ENCODE measurements at places on chromosomes 2 and 18. TPM values are rescaled to one million over a fixed set of nuclear protein-coding genes. Genes with fewer than 3 reads are reported as not detected.
A peak's percentile ranks its signal among the peaks of the same experiment; 100 is the strongest.

TTC27 gene
- 16.2 TPM for total RNA-seq

PLGLB2 gene
- 0.99 TPM for total RNA-seq

ANKRD62 gene
- not detected for total RNA-seq

DNA sequence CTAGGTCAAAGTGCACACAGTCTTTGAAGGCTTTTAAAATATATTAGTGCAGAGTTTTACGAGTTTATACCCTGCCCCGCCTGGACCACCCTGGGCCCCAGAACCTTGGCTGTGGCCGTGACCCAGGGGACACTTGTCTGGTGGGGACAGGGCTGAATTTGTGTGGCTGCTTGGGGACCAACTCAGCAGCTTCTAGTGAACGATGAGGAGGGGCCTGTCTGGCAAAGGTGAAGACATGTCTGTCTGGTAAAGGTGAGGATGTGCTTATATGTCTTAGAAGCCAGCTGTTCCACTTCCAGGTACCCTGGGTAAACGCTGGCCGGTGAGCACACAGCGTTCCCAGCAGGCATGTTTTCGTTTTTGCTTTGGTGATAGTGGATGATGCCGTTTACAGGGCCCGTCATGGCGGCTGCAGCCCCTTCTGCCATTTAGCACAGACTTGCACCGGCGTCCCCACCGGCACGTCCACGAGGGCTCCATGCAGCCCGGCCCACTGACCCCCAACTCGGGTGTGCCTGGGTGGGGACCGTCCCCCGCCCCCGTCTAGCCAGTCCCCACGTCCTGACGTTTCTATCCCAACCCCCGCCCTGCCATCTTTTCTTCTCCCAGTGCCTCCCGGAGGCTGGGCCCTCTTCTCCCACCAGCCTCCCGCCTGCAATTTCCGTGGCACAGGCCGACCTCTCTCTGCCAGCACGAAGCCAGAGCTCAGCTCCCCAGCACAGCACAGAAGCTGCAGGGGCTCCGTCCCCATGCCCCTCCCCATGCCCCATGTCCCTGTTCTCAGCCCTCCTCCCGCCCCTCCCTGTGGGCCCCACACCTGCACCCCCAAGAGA, 67.8 kb downstream of the SLC66A2 start:
- no peak for DNase-seq

DNA sequence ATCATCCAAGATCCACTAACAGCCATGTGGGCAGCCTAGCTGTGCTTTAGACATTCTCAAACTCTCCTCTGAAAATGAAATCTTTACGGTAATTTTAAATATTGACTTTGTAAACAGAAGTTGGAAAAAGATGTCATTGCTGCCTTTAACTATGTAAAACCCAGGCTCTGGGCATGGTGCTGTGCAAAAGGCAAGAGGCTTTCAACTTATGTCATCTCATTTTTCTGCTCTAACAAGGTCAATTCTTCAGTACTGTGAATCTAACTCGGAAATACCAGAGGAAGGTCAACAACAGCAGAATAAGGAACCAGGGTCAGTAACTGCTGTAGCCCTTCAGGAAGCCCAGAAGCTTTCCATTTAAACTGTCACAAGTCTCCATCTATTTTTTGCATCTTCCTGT, 37.0 kb upstream of the MPP4 start:
- peak; percentile 47 for DNase-seq

- DNase-seq, result no peak
Observed at GRCh38 chr18:2822213-2822921, 24.4 kb upstream of the EMILIN2 start.

DNA sequence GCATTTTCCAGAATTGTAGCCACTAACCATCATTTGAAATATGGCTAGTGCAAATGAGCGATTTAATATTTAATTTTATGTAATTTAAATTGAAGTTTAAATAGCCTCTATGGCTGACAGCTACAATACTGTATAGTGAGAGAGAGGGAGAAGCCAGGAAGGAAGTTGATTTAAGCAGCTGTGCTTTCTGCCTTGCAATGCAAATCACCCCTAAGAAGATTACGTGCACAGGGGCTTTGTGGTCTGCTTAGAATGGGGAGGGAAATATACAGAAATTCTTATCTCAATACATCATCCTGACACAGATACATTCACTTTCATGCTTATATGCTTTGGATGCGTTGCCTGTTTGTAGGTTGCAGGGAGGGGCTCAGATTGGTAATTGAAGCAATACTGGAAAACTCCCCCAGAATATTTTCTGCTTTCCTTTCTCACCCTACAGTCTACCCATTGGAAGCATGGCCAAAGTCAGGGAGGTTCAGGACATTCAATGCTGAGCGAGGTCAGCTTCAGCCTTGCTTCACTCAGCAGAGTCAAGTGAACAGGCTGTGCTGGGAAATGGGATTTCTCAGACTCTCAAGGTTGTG, 674.0 kb downstream of the CNTNAP5 start:
- DNase-seq, result no peak

GRCh38 chr2:10626837-10627236, 62.9 kb downstream of the NOL10 start:
- DNase-seq, result no peak

DNA sequence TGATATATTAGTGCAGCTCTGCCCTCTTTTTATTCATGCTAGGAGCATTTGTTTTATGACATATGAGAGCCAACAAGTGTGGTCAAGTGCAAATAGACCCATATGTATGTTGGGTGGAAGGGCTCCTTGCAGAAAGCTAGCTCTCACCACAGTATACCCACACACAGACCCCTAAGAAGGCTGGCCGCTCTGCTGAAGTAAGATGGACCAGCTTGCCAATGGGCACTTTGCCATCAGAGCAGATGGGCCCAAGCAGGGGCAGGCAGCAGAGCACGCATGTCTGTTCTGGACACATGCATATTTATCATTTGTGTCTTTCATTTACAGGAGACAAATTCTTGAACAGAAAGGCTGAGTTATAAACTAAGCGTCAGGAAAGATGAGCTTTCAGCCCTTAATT, 187.5 kb upstream of the DTNA start:
- DNase-seq, result no peak

DNA sequence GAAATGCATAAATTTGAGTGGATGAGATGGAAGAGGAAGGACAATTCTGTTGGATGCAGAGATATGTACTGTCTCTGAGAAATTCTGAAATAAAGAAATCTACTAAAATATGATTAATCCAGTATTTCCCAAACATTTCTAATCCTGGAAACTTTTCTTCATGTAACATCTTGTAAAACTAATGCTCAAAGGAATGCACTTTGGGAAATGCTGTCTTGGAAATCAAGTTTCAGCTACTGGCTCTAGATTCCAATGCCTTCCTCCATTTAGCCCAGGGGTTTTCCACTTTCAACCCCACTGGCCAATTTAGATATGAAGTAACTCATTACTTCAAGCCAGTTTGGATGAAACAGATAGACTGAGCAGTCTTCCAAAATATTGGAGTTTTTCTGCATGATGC, 355.1 kb downstream of the TXNL1 start:
- DNase-seq, result no peak

Measured in glomerular endothelial cell (primary cell).